ENCODE measurements at places on chromosomes 7 and 10. TPM values are rescaled to one million over a fixed set of nuclear protein-coding genes. Genes with fewer than 3 reads are reported as not detected.

LBX1 gene
- not detected for total RNA-seq

DNA sequence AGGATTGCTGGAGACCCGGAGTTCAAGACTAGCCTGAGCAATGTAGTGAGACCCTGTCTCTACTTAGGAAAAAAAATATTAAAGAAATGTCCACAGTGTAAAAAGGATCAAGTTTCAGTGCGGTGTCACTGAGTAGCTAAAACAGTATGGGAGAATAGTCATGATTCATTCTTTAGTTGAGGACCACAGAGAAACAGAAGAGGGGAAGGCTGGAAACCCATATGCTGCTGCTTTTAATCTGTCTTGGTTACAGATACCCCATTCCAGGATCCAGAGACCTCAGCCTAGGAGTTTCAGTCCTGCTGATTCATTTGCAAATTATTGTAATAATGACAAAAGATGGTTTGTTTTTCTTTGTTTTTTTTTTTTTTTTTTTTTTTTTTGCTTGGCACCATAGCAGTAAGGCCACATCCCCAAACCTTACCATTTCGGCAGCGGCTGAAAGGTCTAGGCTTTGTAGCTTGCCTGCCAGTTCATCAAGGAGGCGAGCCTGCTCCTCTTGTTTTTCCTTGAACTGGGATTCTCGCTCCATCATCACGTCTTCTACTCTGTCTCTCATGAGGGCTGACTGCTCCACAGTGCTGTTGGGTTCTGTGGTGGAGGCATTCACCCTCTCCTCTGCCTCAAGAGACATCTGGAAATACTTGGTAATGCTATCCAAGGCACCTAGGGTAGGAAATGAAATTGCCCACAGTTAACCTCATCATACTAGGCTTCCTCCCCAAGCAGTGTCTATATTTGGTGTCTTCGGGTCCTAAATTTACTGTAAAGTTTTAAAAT lies 44.2 kb downstream of the DLD start:
- peaks cover 15% of the 10 kb centered on the region for H3K27me3 ChIP-seq
- peaks cover 30% of the 10 kb centered on the region for H3K36me3 ChIP-seq
- peaks cover 66% of the 10 kb centered on the region for H3K4me1 ChIP-seq
- H3K27ac ChIP-seq: peak overlapping the region; percentile 91
- no peak for DNase-seq

DNA sequence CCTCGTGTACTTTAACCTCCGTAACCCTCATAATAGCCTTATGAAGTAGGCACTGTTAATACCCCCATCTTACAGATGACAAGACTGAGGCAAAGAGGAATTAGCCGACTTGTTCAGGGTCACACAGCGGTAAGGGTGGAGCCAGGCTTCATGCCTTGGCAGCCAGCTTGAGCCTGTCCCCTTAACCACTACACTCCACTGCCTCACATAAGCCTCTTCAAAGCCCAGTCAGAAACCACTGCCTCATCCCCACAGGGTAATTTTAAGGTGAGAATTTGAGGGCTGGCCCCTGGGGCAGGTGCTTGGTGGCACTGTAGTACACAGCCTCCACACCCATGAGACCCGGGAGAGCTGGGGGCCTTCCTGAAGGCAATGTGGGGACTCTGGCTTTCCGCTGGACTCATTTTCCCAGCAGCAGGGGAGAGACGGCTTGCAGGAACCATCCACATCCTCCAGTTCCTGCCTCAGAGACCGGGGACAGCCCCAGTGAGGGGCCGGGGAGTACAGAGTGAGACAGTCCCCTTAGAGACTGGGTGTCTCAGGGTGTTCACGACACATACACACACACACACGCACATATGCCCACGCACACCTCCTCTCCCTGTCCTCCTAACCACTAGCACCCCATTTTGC lies 7.6 kb upstream of the C10orf105 start:
- no peaks in the 10 kb centered on the region for H3K27me3 ChIP-seq
- no peaks in the 10 kb centered on the region for H3K4me1 ChIP-seq
- no peaks in the 10 kb centered on the region for H3K36me3 ChIP-seq
- no peak overlapping the region for H3K4me3 ChIP-seq
- DNase-seq: no peak
- no peak overlapping the region for H3K27ac ChIP-seq

NEUROG3 gene
- 2.0 TPM for total RNA-seq

DCLRE1A gene
- total RNA-seq: 11.3 TPM

- no peak overlapping the region for H3K27ac ChIP-seq
- DNase-seq: no peak
- no peaks in the 10 kb centered on the region for H3K27me3 ChIP-seq
- peaks cover 18% of the 10 kb centered on the region for H3K4me1 ChIP-seq
- H3K4me3 ChIP-seq: no peak overlapping the region
- H3K36me3 ChIP-seq: no peaks in the 10 kb centered on the region
Measured at GRCh38 chr7:110801502-110801901, 289.4 kb upstream of the LRRN3 start.

ENTPD1 gene
- 2.3 TPM for total RNA-seq

RAB18 gene
- 61.1 TPM for total RNA-seq
